ENCODE measurements at places on chromosomes 4 and X. TPM values are rescaled to one million over a fixed set of nuclear protein-coding genes. Genes with fewer than 3 reads are reported as not detected.
A peak's percentile ranks its signal among the peaks of the same experiment; 100 is the strongest.

GRCh38 chrX:15310117-15310516, 5.3 kb downstream of the ASB11 start:
- no peak overlapping the region for H3K4me3 ChIP-seq
- H3K27ac ChIP-seq: no peak overlapping the region
- H3K36me3 ChIP-seq: no peaks in the 10 kb centered on the region
- DNase-seq: no peak
- H3K4me1 ChIP-seq: no peaks in the 10 kb centered on the region
- H3K27me3 ChIP-seq: no peaks in the 10 kb centered on the region

- H3K4me1 ChIP-seq: peaks cover 65% of the 10 kb centered on the region
- no peaks in the 10 kb centered on the region for H3K27me3 ChIP-seq
- DNase-seq: peak; percentile 67
- no peaks in the 10 kb centered on the region for H3K36me3 ChIP-seq
Measured at GRCh38 chr4:1246901-1247863, 1.7 kb downstream of the CTBP1 start.

DNA sequence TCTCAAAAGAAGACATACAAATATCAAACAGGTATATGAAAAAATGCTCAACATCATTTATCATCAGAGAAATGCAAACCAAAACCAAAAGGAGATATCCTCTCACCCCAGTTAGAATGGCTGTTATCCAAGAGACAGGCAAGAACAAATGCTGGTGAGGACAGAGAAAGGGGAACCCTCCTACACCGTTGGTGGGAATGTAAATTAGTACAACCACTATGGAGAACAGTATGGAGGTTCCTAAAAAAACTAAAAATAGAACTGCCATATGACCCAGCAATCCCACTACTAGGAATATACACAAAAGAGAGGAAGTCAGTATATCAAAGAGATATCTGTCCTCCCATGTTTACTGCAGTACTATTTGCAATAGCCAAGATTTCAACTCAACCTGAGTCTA, 83.5 kb downstream of the CDS1 start:
- no peaks in the 10 kb centered on the region for H3K27me3 ChIP-seq
- H3K4me1 ChIP-seq: no peaks in the 10 kb centered on the region
- no peak for DNase-seq
- no peaks in the 10 kb centered on the region for H3K36me3 ChIP-seq
- H3K27ac ChIP-seq: no peak overlapping the region

DNA sequence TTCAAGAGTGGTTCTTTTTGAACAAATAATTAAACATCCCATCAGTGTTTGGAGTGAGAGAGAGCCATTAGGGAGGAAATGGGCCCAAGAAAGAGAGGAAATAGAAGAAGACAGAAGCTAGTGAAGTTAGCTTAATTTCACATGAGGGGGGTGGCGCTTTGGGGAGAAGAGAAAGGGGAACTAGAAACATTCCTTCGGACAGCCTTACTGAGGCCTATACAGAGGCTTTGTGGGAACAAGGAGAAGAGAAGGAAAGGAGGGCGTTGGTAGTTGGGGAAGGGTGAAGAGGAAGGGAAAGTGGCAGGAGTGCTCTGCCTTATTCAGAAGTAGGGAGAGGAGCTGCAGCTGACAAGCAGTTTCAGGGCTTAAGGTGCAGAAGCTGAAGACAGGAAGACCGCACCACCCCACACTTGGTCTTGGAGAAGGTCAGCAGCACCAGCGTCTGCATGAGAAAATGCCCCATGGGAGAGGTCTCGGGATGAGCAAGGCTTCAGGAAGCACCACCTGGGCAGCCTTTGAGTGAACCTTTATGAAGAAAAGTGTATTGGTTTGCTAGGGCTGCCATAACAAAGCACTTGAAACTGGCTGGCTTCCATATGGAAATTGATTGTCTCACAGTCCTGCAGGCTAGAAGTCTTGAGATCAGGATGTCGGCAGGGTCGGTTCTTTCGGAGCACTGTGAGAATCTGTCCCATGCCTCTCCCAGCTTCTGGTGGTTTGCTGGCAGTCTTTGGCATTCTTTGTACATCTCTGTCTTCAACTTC, 85.1 kb downstream of the KIT start:
- DNase-seq: no peak
- peaks cover 11% of the 10 kb centered on the region for H3K27me3 ChIP-seq
- peaks cover 11% of the 10 kb centered on the region for H3K4me1 ChIP-seq

- no peak for DNase-seq
- no peak overlapping the region for H3K27ac ChIP-seq
- no peak overlapping the region for H3K4me3 ChIP-seq
- no peaks in the 10 kb centered on the region for H3K27me3 ChIP-seq
Measured at GRCh38 chrX:81662381-81662780, 460.5 kb downstream of the SH3BGRL start.

DNA sequence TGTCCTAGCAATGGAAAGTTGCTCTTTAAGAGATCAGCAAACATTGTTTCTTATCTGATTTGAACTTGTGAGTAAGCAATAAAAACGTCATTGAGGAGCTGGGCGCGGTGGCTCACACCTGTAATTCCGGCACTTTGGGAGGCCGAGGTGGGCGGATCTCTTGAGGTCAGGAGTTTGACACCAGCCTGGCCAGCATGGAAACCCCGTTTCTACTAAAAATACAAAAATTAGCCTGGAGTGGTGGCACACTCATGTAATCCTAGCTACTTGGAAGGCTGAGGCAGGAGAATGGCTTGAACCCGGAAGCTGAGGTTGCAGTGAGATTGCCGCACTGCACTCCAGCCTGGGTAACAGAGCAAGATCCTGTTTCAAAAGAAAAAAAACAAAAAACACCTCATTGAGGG, 11.2 kb upstream of the PLAC8 start:
- H3K4me3 ChIP-seq: peak overlapping the region; percentile 82
- peak; percentile 69 for DNase-seq
- no peaks in the 10 kb centered on the region for H3K36me3 ChIP-seq

DNA sequence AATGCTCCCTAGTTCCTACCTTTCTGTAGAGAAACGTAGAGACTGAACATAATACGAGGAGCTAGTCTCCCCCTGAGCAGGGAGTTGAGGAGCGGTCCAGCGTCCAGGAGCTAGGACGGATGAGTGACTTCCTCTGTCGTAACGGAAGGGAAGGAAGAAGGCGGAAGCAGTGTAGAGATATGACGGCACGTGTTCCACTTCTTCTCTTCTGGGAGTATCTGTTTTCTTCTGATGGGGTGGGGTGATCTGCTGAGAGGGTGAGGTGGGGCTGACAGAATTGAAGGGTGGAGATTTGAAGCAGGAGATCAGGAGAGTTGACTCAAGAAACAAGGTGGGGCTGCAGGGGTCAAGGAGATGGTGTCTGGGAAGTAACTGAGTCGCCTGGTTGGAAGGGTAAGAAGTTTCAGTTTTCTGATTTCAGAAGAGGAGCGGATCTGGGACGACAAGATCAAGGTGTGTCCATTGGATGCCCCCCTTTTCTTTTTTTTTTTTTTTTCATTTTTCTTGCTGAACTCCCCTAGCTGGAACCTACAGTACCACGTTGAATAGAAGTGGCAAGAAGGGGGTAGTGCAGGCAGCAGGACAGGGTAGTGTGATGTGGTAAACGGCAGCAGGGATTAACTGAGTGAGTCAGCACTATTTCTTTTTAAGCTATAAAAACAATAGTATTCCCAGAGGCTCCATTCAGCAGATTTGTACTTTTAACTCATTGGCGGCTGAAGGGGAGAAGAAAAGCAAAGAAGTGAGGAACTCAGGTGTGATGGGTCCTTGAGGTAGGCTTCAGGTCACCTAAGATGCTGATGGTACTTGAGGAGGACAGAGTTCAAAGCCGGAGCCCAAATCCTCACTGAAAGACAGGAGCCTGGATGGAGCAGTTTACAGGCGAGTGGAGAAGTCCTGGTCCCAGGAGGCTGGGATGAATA, 50.8 kb upstream of the SETD7 start:
- H3K36me3 ChIP-seq: peaks cover 12% of the 10 kb centered on the region
- DNase-seq: no peak
- peaks cover 19% of the 10 kb centered on the region for H3K27me3 ChIP-seq
- H3K4me3 ChIP-seq: peak overlapping the region; percentile 61

DNA sequence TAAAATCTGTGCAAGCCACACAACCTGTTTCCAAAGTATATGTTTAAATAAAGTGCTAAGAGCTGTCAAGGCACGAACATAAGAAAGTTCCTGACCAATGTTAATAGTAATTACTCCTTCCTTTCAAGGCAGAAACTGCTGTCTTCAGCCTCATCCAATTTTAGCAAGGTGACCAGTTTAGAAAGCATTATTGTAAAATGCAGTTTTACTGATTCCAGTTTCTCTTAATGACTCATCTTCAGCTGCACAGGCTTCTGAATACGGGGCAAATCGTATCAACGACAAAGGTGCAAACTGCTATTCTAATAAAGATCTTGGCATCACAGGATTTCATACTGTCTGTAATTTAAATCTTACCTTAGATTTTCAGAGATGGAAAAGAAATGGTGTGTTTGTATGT, 87.5 kb downstream of the PPP3CA start:
- peaks cover 41% of the 10 kb centered on the region for H3K4me1 ChIP-seq
- H3K4me3 ChIP-seq: peak overlapping the region; percentile 65
- peak overlapping the region; percentile 25 for H3K27ac ChIP-seq
- H3K36me3 ChIP-seq: no peaks in the 10 kb centered on the region
- no peak for DNase-seq

- peaks cover 7% of the 10 kb centered on the region for H3K4me1 ChIP-seq
- no peak overlapping the region for H3K4me3 ChIP-seq
- H3K27ac ChIP-seq: no peak overlapping the region
- H3K36me3 ChIP-seq: no peaks in the 10 kb centered on the region
Measured at GRCh38 chr4:96354036-96354712, 514.3 kb downstream of the PDHA2 start.

DNA sequence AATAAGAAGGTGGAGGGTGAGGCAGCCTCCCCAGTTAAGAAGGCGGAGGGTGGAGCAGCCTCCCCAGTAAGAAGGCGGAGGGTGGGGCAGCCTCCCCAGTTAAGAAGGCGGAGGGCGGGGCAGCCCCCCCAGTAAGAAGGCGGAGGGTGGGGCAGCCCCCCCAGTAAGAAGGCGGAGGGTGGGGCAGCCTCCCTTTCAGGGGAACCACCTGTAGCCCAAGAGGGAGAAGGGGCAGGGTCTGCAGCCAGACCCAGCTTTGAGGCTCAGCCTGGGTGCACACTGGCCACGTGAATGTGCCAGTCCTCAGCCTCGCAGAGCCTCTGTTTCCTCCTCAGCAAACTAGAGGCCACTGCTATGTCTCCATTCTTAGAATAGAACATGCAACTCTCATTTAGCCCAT, 52.6 kb downstream of the HMX1 start:
- H3K4me3 ChIP-seq: no peak overlapping the region

- no peaks in the 10 kb centered on the region for H3K36me3 ChIP-seq
- H3K27ac ChIP-seq: no peak overlapping the region
- DNase-seq: no peak
- no peaks in the 10 kb centered on the region for H3K27me3 ChIP-seq
- no peak overlapping the region for H3K4me3 ChIP-seq
Measured at GRCh38 chrX:6660567-6661264, 125.8 kb upstream of the VCX3A start.

- peaks cover 27% of the 10 kb centered on the region for H3K36me3 ChIP-seq
- peak overlapping the region; percentile 94 for H3K27ac ChIP-seq
- peak overlapping the region; percentile 91 for H3K4me3 ChIP-seq
- no peaks in the 10 kb centered on the region for H3K27me3 ChIP-seq
- DNase-seq: no peak
- peaks cover 65% of the 10 kb centered on the region for H3K4me1 ChIP-seq
Measured at GRCh38 chr4:10115271-10115796, 1.3 kb downstream of the WDR1 start.

DNA sequence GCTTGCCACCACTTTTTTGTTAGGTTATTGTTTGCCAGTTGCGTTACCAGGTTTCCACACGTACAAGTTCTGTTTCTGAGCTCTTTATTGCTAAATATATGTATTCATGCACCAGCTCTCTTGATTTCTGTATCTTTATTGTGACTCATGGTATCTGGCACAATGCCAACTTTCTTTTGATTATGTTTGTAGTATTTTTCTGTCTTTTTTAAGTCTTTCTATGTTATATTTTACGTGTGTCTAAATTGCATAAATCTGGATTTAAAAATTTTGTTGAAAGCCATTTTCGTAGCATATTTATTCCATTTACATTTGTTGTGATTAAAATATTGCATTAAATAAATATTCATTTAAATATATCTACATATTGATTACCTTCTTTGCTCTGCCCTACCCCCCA, 73.8 kb downstream of the KDM6A start:
- H3K27ac ChIP-seq: no peak overlapping the region
- H3K36me3 ChIP-seq: no peaks in the 10 kb centered on the region
- no peak overlapping the region for H3K4me3 ChIP-seq
- no peak for DNase-seq
- H3K4me1 ChIP-seq: peaks cover 31% of the 10 kb centered on the region
- H3K27me3 ChIP-seq: no peaks in the 10 kb centered on the region

- no peaks in the 10 kb centered on the region for H3K4me1 ChIP-seq
- DNase-seq: no peak
- H3K4me3 ChIP-seq: no peak overlapping the region
- peaks cover 5% of the 10 kb centered on the region for H3K36me3 ChIP-seq
- no peaks in the 10 kb centered on the region for H3K27me3 ChIP-seq
Measured at GRCh38 chr4:60266505-60266904, 933.6 kb upstream of the ADGRL3 start.

GRCh38 chrX:150573106-150573505, 4.7 kb downstream of the MTM1 start:
- DNase-seq: no peak
- no peaks in the 10 kb centered on the region for H3K36me3 ChIP-seq
- H3K4me1 ChIP-seq: peaks cover 30% of the 10 kb centered on the region
- peaks cover 29% of the 10 kb centered on the region for H3K27me3 ChIP-seq
- H3K27ac ChIP-seq: peak overlapping the region; percentile 79
- H3K4me3 ChIP-seq: peak overlapping the region; percentile 32

GRCh38 chr4:55002431-55002830, 123.0 kb downstream of the KDR start:
- no peaks in the 10 kb centered on the region for H3K4me1 ChIP-seq
- no peak overlapping the region for H3K27ac ChIP-seq
- peaks cover 19% of the 10 kb centered on the region for H3K27me3 ChIP-seq

- H3K36me3 ChIP-seq: peaks cover 9% of the 10 kb centered on the region
- no peak overlapping the region for H3K4me3 ChIP-seq
- no peak for DNase-seq
- no peaks in the 10 kb centered on the region for H3K27me3 ChIP-seq
- H3K4me1 ChIP-seq: no peaks in the 10 kb centered on the region
Measured at GRCh38 chr4:42515156-42515884, 118.0 kb downstream of the SHISA3 start.

DNA sequence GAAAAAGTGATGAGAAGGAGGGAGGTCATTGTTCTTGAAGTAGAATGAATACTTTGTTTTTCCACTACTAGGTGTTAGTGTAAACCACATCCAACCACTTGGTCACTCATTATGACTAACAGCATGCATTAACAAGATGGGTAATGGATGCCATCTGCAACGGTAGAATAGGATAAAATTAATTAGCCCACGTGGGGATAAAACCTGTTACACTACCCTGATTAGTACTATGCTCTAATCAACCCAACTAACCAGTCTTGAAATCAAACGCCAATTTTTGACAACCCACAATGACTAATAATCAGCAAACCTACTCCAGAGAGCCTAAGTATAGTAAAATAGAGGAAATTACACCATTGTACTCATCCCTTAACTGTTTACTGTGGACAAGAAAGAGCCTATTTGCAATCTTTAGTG, 93.4 kb upstream of the MCF2 start:
- H3K4me1 ChIP-seq: peaks cover 9% of the 10 kb centered on the region
- H3K27ac ChIP-seq: peak overlapping the region; percentile 35
- H3K4me3 ChIP-seq: no peak overlapping the region
- peaks cover 11% of the 10 kb centered on the region for H3K36me3 ChIP-seq
- no peak for DNase-seq
- H3K27me3 ChIP-seq: peaks cover 2% of the 10 kb centered on the region

VCX3A gene
- total RNA-seq: not detected

TEX13C gene
- total RNA-seq: not detected

MAGEA11 gene
- total RNA-seq: not detected

BMP3 gene
- total RNA-seq: 0.08 TPM

USP38 gene
- 31.8 TPM for total RNA-seq

ESX1 gene
- total RNA-seq: not detected

CRLF2 gene
- total RNA-seq: not detected

PAGE2B gene
- total RNA-seq: not detected

APEX2 gene
- total RNA-seq: 34.1 TPM

PRDX4 gene
- 71.2 TPM for total RNA-seq

METAP1 gene
- total RNA-seq: 46.6 TPM

TAF7L gene
- 0.19 TPM for total RNA-seq
